ENCODE measurements at places on chromosomes 5 and 9. TPM values are rescaled to one million over a fixed set of nuclear protein-coding genes. Genes with fewer than 3 reads are reported as not detected.
A peak's percentile ranks its signal among the peaks of the same experiment; 100 is the strongest.

ARL14EPL gene
- not detected for total RNA-seq

AFAP1L1 gene
- not detected for total RNA-seq

SV2C gene
- 0.28 TPM for total RNA-seq

GRCh38 chr9:95947118-95947517, 71.6 kb downstream of the ERCC6L2 start:
- H3K27me3 ChIP-seq = no peaks in the 10 kb centered on the region
- H3K4me1 ChIP-seq = peaks cover 5% of the 10 kb centered on the region
- no peak overlapping the region for H3K27ac ChIP-seq
- no peak for DNase-seq
- H3K4me3 ChIP-seq = no peak overlapping the region

DNA sequence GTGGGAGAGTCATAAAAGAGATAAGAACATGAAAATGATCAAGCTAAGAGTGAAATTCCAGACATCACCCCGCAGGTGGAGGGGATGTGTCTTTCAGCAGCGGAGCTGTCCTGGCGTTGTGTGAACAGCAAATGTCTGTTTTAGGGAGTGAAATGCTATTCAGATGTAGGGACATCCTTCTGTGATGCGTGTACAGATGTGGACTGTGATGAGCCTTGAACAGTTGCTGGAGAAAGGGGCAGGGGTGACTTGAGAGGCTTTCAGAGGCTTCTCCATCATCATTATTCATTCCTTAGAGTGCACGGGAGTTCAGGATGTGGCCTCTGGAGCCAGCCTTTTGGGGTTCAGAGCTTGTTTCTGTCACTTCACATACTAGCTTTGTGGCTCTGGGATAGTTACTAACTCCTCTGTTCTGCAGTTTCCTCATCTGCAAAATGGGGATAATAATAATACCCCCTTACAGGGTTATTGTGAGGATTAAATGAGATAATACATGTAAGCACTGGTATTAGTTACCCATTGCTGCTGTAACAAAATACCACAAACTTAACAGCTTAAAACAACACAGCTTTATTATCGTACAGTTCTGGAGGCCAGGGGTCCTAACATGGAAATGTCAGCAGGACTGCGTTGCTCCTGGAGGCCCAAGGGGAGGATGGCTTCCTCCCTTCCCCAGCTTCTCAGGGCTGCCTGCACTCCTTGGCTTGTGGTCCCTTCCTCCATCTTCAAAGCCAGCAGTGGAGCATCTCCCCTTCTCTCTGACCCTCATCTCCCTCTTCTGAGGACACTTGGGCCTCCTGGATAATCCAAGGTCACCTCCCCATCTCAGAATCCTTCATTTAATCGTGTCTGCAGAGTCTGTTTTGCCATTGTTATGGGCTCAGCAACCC, 9.4 kb downstream of the TRAF1 start:
- peak overlapping the region; percentile 27 for H3K4me3 ChIP-seq
- H3K27me3 ChIP-seq = no peaks in the 10 kb centered on the region
- H3K4me1 ChIP-seq = peaks cover 85% of the 10 kb centered on the region
- peak overlapping the region; percentile 79 for H3K27ac ChIP-seq
- no peak for DNase-seq

GRCh38 chr9:26066237-26066636, 388.0 kb upstream of the TUSC1 start:
- H3K4me3 ChIP-seq = no peak overlapping the region
- H3K4me1 ChIP-seq = no peaks in the 10 kb centered on the region
- H3K27ac ChIP-seq = no peak overlapping the region
- no peak for DNase-seq
- H3K36me3 ChIP-seq = no peaks in the 10 kb centered on the region

DNA sequence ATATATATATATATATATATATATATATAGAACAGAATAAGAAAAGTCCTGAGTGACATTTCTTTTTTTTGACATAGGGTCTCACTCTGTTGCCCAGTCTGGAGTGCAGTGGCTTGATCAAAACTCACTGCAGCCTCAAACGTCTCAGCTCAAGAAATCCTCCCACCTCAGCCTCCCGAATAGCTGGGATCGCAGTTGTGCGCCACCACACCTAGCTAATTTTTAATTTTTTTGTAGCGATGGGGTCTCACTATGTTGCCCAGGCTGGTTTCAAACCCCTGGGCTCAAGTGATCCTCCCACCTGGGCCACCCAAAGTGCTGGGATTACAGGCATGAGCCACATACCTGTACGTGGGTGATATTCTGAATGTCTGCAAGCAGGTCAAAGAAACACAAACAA, 48.3 kb downstream of the SPRY4 start:
- no peaks in the 10 kb centered on the region for H3K27me3 ChIP-seq
- DNase-seq = no peak
- H3K36me3 ChIP-seq = no peaks in the 10 kb centered on the region
- H3K4me1 ChIP-seq = no peaks in the 10 kb centered on the region
- H3K27ac ChIP-seq = no peak overlapping the region

GRCh38 chr5:131272724-131273123, 8.9 kb downstream of the CDC42SE2 start:
- peaks cover 81% of the 10 kb centered on the region for H3K4me1 ChIP-seq
- peak overlapping the region; percentile 75 for H3K4me3 ChIP-seq
- peaks cover 46% of the 10 kb centered on the region for H3K36me3 ChIP-seq

NRG2 gene
- not detected for total RNA-seq

- H3K27ac ChIP-seq = no peak overlapping the region
- H3K4me1 ChIP-seq = no peaks in the 10 kb centered on the region
- DNase-seq = no peak
- no peak overlapping the region for H3K4me3 ChIP-seq
- H3K36me3 ChIP-seq = no peaks in the 10 kb centered on the region
- no peaks in the 10 kb centered on the region for H3K27me3 ChIP-seq
These were observed 47.9 kb upstream of the SEMA6A start for GRCh38 chr5:116622375-116623050.

TOPORS gene
- total RNA-seq = 12.7 TPM

JAKMIP2 gene
- total RNA-seq = 1.9 TPM

DNA sequence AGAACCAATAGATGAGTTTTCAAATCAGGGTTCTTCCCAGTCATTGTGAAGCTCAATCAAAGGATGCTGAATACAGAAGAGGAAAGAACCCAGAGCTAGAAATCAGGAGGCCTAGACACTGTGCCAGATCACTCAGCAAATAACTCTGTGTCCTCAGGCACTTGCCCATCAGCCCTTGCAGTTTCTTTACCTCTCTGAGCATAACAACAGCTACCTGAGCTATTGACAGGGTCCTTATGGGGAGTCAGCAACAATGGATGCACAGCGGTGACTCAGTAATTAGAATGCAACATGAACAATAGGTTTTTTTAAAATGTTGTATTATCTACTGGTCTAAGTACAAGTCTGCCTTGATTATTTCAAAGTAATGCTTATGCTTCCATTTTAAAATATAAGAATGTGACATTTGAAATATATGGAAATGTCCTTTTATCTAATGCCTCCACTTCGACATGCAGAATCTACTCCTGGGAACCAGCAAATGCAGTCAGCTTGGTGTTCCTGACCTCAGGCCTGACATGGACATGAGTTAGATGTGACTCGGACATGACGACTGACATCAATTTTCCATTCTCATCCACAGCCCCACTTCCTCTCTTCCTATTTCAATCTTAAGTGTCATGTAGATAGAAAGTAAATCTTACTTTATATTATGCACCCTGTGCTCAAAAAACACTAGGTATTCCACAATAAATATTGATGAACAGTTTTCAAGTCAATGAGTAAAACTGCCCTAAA, 155.0 kb downstream of the TLE1 start:
- no peak overlapping the region for H3K4me3 ChIP-seq
- no peaks in the 10 kb centered on the region for H3K27me3 ChIP-seq
- no peak overlapping the region for H3K27ac ChIP-seq
- no peaks in the 10 kb centered on the region for H3K36me3 ChIP-seq

DNA sequence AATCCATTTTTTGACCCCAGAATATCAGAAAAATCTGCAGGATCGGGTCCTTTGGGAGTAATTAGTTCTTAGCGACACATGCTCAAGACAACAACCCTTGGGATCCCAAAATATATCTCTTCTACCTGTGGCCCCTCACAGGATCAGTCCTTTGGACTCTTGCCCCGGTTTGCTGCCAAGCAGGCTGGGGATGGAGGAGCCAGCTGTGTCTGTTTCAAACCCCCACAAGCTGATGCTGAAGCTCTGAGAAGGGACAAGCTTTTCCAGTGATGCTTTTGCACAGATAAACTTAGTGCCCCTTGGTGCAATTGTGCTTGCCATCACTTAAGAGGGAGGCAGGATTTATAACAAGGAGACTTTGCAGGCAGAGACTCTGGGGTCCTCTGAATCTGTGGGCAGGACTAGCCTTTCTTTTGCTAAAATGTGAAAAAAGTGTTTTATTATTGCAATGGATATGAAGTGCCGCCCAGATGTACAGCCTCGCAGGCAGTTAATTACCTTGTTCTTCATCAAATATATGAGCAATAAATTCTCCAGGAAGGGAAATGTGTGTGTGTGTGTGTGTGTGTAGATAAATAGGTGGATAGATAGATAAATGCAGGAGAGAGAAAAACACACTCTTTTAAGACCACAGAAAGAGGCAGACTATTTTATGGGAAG, 9.6 kb upstream of the LHX2 start:
- no peak overlapping the region for H3K4me3 ChIP-seq
- peaks cover 4% of the 10 kb centered on the region for H3K36me3 ChIP-seq
- H3K4me1 ChIP-seq = peaks cover 26% of the 10 kb centered on the region
- peaks cover 90% of the 10 kb centered on the region for H3K27me3 ChIP-seq
- H3K27ac ChIP-seq = no peak overlapping the region

DNA sequence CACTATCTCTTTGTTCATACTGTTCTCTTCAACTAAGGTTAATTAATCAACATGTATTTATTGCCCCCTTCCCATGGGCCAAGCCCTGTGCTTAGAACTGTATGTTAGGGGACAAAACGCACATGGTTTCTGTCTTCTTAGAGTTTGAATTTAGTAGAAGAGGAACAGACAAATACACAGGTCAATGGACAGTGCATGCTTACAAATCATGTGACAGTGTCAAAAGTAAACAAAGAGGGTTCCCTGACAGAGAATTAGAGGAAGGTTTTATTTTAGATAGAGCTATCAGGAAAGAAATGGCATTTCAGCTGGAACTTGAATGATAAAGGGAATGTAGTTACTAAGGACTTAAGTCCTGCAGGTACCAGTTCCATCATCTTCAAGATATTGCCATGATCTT, 145.2 kb upstream of the CCDC152 start:
- no peaks in the 10 kb centered on the region for H3K4me1 ChIP-seq
- H3K36me3 ChIP-seq = no peaks in the 10 kb centered on the region
- no peak for DNase-seq
- no peak overlapping the region for H3K27ac ChIP-seq
- peaks cover 31% of the 10 kb centered on the region for H3K27me3 ChIP-seq
- no peak overlapping the region for H3K4me3 ChIP-seq

- no peaks in the 10 kb centered on the region for H3K27me3 ChIP-seq
- no peaks in the 10 kb centered on the region for H3K36me3 ChIP-seq
- DNase-seq = no peak
- H3K27ac ChIP-seq = no peak overlapping the region
- no peak overlapping the region for H3K4me3 ChIP-seq
These were observed 250.8 kb upstream of the KLF4 start for GRCh38 chr9:107740088-107740980.

- no peaks in the 10 kb centered on the region for H3K27me3 ChIP-seq
- H3K36me3 ChIP-seq = peaks cover 53% of the 10 kb centered on the region
- peaks cover 17% of the 10 kb centered on the region for H3K4me1 ChIP-seq
These were observed 17.6 kb downstream of the ARRDC3 start for GRCh38 chr5:91365498-91365897.

DNA sequence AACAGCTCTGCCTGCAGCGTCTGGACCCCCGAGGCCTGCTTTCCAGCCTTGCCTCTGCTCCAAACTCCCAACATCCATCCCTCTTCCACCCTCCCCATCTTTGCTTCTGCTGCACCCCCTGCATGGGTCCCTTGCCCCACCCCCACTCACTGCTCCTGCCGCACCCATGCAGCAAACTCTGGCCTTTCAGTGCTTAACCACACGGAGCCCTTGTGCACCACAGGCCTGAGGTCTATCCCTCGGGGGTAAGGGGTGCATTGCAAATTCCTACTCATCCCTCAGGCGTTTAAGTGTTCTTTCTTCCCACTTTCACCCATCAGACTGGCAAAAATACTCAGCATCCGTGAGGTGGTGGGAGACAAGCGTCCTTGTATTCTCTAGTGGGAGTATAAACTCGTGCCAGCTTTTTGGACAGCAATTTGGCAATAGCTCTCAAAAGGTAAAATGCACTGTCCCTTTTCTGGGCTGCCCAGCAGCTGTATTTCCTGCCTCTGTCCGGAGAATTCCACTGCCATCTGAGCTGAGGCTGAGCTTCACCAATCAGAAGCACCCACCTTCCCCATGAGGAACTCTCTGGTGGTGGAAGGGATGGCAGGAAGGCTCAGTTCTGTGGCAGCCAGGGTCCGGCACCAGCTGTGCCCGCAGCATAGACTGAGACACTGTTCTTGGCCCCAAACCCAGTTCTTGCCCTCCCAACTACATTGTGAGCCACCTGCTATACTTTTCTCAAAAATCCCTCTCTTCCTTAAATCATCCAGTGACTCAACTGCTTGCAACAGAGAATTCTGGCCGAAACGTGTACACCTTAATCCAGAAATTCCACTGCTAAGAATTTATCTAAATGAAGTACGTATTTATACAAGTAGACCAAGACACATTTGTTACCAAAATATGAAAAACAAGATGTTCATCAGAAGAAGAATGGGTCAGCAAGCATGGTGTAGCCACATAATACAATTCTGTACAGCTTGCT, 15.0 kb downstream of the PSMB7 start:
- no peak for DNase-seq
- H3K4me1 ChIP-seq = peaks cover 9% of the 10 kb centered on the region
- H3K36me3 ChIP-seq = peaks cover 40% of the 10 kb centered on the region
- no peak overlapping the region for H3K27ac ChIP-seq

IRX2 gene
- not detected for total RNA-seq

DNA sequence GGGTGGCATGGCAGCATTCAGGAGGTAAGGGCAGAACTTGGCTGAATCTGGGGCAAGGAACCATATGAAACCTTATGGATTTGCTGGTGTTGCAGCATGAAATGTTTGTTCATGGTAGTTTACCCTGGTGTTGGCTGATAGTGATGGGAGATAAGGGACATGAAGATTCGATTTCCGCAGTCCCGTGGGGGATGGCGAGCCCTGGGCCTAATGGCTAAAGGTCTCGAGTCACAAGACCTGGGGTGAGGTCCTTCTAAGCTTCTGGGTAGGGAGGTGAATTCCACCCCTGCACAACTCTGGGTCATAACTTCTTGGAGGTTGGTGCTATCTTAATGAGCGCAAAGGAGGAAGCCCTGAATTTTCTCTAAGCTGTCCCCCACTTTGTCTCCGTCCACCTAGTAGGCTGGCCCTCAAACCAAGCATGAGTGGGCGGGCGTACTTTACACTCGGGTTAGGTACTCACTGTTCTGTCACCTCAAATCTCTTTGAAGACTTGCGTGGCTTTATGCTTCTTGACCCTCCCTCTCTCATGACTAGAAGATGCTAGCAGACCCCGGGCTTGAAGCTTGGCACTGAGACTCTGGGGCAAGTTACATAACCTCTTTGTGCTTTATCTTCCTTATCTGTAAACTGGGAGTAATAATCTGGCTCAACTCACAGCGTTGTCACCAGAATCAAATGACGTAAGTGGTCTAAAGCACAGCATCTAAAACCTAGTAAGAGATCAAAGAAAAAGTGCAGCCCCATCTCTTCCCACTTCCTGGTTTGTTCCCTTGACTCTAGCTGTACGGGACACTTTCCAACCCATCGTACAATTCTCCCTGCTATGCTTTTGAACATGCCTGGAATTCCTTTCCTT, 72.5 kb downstream of the BASP1 start:
- no peaks in the 10 kb centered on the region for H3K27me3 ChIP-seq
- no peak overlapping the region for H3K4me3 ChIP-seq
- DNase-seq = no peak
- no peak overlapping the region for H3K27ac ChIP-seq
- no peaks in the 10 kb centered on the region for H3K4me1 ChIP-seq
